HS-5 (cell line): ENCODE measurements at places on chromosomes 1 and 21.

DNA sequence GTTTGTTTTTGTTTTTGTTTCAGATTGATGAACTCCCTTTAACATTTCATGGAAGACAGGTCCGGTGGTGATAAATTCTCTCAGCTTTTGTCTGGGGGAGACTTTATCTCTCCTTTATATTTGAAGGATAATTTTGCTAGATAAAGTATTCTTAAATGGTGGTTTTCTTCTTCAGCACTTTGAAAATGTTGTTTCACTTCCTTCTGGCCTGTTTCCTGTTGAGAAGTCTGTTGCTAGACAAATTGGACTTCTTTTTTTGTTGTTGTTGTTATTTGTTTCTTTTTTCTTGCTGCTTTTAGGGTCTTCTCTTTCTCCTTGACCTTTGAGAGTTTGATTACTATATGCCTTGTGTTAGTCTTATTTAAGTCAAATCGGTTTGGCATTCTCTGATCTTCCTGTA is 50.8 kb downstream of the CRP start:
- no peak for DNase-seq

GRCh38 chr1:109812691-109813393 is 49.1 kb upstream of the EPS8L3 start:
- no peak for DNase-seq

GRCh38 chr1:94528299-94528698 is 13.3 kb downstream of the F3 start:
- DNase-seq: no peak

GRCh38 chr1:160519642-160520435 is 3.2 kb downstream of the SLAMF6 start:
- no peak for DNase-seq

DNA sequence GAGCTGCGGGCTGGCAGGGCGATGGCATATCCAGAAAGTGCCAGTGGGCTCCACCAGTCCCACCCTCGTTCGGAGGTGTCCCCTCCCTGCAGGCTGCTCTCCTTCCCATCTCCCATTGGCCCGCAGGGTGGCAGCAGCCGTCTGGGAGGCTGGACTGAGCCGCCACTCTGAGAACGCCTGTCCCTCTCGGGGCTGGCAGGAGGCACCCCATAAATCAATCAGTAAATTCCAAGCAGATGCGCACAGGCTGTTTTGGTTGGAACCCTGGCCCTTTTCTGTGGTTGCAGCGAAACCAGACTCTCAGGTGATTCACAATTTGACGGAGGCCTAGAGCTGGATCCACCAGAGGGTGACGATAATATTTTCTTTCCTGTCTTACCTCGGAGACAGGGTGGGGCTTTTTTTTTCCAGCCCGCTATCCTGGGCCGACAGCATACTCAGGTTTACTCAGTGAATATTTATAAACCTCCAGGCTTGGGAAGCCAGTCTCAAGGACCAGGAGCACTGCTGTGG is 99.7 kb downstream of the GLIS1 start:
- no peak for DNase-seq

- DNase-seq: peak; percentile 69
Observed at GRCh38 chr1:21966247-21967000, 10.4 kb upstream of the CELA3B start.

DNA sequence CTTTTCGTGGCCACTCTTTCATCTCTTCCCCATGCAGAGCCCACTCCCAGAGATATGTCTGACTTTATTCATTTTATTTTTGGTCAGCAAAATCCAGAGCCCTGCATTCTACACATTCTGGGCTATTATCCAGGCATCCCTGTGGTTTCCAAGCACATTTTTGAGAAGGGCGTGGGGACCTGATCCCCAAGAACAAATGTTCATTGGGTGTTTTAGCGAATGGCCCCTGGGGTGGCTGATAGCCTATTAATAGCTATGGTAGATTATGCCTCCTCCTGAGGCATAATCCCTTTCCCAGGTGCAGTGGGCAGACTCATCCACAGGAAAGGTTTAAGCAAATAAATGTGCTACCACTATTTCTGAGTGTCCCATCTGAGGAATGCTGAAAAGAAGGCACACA is 511.8 kb upstream of the USP24 start:
- peak; percentile 63 for DNase-seq

- no peak for DNase-seq
Observed at GRCh38 chr1:121586369-121587229, 401.8 kb downstream of the SRGAP2C start.

GRCh38 chr1:201141418-201141817 is 12.9 kb downstream of the TMEM9 start:
- no peak for DNase-seq

DNA sequence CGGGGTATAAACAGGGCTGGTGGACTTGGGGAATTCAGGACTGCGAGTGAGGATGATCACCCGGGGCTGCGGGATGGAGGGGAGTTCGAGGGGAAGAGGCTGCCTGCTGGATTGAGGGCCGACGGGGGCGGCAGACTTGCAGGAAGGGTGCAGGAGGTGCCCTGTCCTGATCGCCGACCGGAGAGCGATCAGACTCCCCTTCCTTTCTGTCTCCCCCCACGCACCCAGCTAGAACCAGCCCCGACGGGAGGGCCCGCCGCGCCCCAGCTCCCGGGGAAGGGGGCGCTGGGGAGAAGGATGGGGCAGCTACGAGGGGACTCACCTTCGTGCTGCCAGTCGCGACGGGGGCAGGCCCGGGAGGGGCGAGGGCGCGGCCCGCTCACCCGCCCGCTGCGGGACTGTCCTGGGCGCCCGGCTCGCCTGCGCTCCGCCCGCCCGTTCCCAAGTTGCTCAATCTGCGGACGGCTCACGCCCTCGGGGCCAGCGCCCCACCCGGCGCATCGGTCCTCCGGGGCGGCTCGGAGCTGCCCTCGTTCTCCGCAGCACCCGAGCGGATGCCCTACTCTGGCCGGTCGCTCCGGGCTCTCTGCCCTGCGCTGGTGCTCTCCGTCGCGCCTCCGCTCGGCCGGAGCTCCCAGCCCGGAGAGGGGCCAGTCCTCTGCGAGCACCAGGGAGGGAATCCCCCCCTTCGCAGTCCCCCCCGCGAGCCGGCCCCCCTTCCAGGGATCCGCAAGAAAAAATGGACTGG is at the start of gene RSPO1:
Gene RSPO1, minus strand, starts transcription at position 649 of the 748 bp plus-strand sequence. CDS start 5,231 bp downstream, outside the sequence.
- no peak for DNase-seq

DNA sequence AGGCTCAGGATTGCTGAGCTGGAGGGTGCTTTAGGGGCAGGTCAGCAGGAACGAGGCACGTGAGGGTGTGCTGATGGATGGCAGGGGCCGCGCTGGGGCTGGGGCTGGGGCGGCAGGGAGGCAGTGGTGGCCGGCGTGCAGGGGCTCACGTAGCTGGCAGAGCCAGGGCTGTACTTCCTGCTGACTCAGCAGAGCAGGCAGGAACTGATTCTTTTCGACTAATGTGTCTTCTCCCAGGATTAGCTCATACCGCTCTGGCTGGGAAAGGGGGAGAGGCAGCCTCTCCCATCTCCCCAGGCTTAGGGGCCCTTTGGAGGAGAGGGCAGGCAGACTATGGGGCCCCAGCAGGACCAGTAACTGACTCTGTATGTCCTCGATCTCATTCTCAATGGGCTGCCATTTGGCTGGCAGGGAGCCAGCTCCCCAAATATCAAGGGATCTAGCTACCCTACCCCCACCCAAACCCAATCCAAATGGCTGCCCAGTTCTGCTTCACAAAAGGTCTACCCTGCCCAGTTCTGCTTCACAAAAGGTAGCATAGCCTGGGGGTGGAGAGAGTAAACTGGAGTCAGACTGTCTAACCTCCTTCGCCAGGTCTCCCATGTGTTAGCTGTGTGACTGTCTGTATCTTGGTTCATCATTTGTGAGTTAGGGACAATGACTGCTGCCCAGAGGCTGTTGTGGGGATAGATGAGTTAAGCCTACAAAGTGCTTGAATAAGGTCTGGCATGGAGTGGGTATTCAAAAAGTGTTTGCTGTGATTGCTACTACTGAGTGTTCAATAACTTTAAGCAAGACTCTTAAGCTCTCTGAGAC is 100.1 kb upstream of the SLC2A1 start:
- peak; percentile 8 for DNase-seq

DNA sequence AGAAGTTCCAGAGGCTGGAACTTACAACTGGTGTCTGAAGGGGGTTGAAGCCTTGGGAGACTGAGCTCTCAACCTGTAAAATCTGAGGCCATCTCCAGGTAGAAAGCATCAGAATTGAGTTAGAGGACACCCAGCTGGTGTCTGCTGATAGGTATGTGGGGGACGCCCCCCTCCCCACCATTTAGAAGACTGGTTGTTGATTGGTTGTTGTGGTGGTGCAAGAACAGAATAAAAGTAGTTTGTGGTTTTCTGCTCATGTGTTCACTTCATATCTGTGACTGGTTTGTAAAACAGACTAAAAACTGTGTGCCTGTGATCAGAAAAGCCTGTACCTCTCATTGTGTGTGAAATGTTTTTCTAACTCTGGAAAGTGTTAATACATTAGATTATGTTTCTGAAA is 33.2 kb upstream of the PDE4B start:
- no peak for DNase-seq

- no peak for DNase-seq
Observed at GRCh38 chr1:202067188-202067974, 55.3 kb upstream of the GPR37L1 start.

GRCh38 chr1:88708011-88708410 is 23.9 kb downstream of the PKN2 start:
- DNase-seq: no peak

GRCh38 chr1:165055581-165055980 is 300.9 kb downstream of the LMX1A start:
- DNase-seq: no peak
